Activated T-helper 1 cell treated with Interleukin-2 at 50 U/mL for 16 hours (primary cell): ENCODE measurements at places on chromosomes 1 and 21.

DNA sequence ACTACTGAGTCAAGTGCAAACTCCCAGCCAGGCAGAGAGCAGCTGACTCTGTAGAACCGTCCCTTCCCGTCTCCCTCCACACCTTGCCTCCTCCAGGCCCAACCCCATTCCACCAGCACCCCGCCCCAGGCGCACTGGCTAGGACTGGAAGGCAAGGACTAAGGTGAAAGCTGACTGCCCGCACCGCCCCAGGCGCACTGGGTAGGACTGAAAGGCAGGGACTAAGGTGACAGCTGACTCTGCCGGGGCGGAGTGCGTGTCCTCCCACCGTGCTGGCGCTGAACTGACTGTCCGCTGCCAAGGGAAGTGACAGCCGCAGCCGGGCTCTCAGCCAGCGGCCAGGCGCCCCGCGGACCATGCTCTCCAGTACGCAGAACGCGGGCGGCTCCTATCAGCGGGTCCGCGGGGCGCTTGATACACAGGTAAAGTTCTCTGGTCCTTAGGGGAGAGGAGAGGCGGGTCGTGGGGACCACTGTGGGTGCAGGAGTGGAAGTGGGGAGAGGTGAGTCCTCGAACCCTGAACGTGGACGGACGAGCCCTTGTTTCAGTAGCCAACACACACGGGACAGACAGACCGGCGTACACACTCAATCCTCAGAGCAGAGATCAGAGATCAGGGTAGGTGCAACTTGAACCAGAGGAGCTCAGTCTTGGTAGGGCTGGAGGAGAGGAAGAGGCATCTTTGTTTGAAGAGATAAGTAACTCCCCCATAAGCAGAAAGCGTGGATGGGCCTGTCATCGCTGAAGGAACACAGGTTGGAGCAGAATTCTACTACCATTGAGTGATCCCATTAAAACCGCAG is 58.0 kb downstream of the RBM11 start:
- no peak for DNase-seq

- no peak for DNase-seq
These were observed 87.5 kb downstream of the FAM78B start for GRCh38 chr1:166079276-166079675.

DNA sequence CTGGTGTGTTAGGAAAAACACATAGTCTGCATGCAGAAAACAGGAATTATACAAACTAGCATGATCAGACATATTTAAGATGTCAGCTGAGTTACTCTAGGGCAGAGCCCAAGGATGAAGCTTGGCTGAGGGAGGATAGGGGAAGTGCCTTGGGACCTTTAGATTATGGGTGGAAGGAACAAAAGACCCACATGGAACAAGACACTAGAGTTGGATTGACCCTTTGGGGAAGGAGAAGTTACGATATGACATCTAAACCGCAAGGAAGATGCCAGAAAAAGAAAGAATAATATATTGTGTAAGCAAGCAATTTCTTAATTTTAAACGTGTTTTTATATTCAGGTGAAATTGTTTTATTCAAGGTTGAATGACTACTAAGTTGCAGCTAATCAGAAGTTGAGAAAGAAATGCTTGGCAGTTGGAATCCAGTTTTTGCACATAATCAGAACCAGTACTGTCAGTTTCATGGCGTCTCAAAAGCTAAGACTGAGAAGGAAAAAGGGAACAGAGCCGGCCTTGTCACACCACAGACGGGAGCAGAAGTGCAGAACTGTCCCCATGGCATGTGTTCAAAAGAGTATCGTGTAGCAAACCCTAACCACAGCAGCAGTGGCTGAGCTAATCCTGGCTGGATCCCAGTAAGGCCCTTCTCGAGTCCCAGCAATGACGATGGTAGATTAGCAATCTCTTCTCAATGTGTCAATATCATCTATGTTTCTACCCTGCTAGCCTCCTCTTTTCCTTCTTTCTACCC is 31.2 kb upstream of the IFNAR2 start:
- no peak for DNase-seq

DNA sequence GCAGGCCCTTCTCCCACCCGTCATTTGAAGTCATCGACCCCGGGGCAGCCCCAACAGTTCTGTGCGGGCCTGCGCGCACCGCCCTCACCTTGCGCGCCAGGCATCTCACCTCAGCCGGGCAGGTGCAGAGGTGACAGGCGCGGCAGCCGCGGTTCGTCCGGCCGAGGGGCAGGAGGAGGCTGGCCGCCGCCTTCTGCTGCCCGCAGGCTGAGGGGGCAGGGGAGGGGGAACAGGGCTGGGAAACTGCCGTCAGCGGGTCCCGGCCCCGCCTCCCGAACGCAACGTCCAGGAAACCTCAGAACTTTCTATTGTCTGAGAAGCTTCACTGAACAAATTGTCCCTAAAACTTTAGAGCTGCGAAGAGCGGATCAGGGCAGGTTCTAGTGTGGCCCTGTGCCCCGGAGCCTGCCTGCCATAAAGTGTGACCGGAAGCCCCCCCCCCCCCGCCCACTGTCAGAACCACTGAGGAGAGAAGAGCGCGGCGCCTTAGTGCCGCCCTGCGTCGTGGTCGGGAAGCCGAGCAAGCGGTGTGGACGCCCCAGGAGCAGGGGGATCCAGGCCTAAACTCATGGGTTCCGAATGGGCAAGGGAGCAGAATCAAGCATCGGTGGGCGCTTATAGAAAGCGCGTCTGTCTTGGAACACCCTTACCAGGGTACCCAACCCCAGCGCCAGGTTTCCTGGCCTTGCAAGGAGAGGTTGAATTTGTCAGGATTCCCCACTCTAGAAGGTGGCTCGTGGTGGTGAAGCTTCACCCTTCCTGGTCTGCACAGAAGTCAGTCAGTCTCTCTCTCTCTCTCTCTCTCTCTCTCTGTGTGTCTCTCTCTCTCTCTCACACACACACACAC is 13.3 kb upstream of the TBX15 start:
- no peak for DNase-seq

GRCh38 chr1:56516539-56517252 is 62.7 kb downstream of the PLPP3 start:
- DNase-seq, result no peak

- no peak for DNase-seq
These were observed 104.1 kb downstream of the NR5A2 start for GRCh38 chr1:200131551-200132125.

DNA sequence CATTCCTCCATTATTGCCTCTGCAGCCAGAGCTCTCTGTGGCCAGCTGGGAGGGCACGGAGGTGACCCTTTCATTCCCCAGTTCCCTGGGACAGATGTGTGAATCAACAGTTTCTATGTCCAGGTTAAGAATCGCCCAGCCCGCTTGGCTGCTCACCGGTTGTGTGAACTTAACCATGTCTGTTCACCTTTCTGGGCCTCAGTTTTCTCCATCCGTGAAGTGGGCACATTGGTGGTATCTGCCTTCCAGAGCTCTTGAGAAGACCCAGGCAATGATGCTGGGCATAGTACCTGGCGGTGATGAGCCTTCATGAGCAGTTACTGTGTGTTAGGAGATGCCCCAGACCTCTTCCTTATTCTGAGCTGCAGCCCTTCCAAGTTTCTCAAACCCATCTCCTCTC is 238.3 kb downstream of the MATN1 start:
- DNase-seq, result no peak

DNA sequence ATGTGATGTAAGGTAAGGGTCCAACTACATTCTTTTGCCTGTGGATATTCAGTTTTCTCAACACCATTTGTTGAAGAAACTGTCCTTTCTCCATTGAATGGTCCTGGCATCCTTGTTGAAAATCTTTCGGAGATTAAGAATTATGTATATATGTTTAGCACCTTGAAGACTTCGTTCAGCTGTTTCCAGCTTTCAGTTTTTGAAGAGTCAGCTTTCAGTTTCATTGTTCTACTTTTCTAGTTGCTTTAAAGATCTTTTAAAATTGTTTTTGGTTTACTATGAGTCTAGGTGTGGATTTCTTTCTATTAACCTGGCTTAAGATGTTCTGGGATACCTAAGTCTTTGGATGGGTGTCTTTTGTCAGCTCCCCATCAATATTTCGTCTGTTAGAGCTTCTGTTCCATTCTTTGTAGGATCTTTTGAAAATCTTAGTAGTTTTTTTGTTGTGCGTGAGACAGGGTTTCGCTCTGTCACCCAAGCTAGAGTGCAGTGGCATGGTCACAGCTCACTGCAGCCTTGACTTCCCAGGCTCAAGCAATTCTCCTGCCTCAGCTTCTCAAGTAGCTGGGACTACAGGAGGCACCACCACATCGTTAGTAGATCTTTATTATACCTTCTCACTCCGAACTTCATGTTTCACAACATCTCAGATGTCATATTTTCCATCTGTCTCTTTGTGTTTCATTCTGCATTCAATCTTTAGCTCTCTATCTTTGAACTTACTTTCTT is 353.5 kb upstream of the B3GALT2 start:
- no peak for DNase-seq

DNA sequence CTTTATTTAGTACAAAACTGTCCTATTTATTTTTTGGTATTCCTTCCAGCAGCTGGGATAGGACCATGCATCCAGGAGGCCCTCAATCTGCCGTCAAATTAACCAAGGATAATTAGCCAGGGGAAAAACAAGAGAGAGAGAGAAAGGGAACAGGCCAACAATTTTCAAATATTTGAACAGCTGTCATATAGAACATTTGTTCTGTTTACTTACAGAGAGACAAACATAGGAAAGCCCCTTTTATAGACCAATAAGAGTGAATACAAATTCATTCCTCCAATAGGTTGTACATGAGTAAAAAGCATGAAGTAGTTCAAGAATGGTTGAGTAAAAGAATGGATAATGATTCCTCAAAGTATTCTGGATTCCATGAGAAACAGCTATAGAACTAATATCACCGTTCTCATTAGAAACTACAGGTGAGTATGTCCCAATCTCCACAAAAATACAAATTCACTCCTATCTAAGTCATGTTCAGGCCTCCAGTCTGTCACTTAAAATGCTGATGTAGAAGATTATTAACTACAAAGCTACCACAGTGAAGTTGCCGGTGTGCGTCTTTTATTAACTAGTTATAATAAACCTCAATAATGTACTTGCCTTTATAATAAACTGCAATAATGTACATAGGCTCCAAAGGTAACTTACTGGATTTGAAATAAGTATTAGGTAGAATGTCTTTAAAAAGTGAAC is 64.8 kb upstream of the GNG4 start:
- DNase-seq, result no peak

DNA sequence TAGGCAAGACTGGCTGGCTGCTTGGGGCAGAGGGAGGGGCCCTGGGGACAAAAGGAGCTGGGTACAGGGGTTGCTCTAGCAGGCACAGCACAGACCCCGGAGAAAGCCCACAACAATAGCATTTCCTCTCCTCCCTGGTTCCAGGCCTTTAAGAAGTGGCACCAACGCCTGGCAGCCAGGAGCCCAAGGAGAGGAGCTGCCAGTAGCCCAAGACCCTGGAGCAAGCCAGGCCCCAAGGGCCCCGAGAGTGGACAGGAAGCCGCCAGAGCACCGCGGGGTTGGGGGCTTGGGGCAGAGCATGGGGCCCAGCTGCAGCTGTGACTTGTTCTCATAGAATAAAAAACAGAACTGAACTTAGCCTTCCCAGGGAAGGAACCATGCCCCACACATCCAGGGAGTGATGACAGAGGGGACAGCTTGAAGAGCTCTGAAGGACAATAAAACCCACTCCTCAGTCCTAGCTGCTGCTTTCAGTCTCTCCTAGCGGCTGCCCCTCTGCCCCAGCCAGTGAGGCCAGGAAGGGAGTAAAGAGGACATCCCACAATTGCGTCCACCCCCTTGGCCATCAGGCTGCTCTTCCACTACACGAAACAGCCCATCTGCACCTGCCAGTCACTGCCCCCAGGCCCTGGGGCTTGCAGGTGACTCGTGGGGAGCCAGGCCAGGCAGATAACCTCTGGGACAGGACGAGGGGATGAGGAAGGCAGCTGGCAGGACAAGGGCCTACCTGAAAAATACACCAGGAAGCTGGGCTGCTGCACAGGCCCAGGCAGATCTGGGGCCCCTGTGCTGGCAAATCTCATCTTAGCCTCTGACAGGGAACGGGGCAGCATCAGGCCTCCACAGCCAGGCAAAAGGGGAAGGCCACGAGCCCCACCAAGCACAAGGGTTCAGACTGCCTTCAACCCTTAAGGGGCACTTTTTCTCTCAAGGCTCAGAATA is 16.4 kb downstream of the MTHFR start:
- no peak for DNase-seq

- no peak for DNase-seq
These were observed 31.0 kb downstream of the PAX7 start for GRCh38 chr1:18661404-18662285.

DNA sequence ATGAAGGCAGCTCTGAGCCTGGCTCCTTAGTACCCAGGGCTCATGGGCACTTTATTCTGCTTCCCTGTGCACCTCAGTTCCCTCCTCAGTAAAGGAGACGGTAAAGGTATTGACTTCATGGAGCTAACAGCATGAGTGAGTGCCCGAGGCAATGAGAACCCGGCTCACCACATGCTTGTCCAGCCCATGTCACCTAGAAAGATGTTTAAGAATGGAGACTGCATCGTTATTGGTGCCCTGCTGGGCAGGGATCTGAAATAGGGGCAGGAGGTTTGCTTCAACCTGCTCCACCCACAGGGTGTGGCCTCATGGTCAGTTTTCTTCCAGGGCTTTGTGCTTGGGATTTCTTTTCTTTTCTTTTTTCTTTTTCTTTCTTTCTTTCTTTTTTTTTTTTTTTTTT is 7.0 kb upstream of the KCNE1 start:
- no peak for DNase-seq

- DNase-seq, result no peak
These were observed 67.8 kb upstream of the SMYD2 start for GRCh38 chr1:214213136-214213535.

DNA sequence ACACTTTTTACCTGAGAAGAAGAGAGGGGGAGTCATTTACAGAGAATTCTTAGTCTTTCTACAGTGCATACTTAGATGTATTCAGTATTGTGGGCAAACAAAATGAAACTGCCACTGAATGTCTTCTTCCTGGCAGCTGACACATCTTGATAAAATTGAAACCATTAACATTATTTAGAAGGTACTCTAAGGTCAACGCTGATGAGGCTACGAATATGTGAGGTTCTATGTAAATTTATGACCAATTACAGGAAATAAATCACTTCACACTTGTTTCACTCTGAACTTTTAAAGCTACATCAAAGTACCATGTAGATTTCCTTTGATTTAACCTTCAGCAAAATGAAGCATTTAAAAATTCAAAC is 51.3 kb upstream of the GFI1 start:
- DNase-seq, result no peak

- no peak for DNase-seq
These were observed 44.6 kb upstream of the CLDN14 start for GRCh38 chr21:36524477-36524876.

GRCh38 chr1:235887676-235888075 is 21.0 kb upstream of the LYST start:
- DNase-seq, result no peak

GRCh38 chr1:158154501-158154900 is 26.2 kb upstream of the CD1D start:
- DNase-seq, result no peak

DNA sequence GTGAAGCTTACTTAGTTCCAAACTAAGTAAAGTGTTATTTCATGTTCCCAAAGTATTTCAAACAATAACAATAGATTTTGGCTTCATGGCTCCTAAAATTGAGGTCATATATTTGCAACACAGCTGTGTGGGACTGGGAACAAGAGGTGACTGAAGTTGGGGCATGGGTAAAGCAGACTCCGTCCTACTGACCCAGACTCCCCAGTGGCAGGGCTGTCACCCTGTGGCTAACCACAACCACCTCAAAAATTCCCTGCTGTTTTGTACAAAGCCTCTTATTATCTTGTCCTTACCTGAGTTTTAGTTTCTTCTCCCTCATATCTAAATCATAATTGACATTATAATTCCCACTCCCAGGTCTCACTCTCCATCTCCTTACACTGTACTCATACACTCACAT is 117.6 kb downstream of the PTGER3 start:
- DNase-seq, result no peak

GRCh38 chr1:54305906-54306514 is 100.2 kb downstream of the SSBP3 start:
- DNase-seq, result no peak
